Hepatic stellate cell (primary cell): ENCODE measurements at places on chromosomes 3 and 15.

- no peak for DNase-seq
Observed at GRCh38 chr3:26247712-26248111, 374.9 kb upstream of the LRRC3B start.

DNA sequence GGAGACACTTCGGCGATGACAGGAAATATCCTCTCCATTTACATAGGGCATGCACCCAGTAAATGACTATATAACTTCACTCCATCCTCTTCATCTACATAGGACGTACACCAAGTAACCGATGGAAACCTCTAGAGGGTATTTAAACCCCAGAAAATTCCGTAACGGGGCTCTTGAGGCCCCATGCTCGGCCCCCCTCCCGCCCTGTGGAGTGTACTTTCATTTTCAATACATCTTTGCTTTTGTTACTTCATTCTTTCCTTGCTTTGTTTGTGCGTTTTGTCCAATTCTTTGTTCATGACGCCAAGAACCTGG lies 7.5 kb upstream of the FAM107A start:
- no peak for DNase-seq

- no peak for DNase-seq
Observed at GRCh38 chr15:25325187-25325586, 113.6 kb downstream of the UBE3A start.

DNA sequence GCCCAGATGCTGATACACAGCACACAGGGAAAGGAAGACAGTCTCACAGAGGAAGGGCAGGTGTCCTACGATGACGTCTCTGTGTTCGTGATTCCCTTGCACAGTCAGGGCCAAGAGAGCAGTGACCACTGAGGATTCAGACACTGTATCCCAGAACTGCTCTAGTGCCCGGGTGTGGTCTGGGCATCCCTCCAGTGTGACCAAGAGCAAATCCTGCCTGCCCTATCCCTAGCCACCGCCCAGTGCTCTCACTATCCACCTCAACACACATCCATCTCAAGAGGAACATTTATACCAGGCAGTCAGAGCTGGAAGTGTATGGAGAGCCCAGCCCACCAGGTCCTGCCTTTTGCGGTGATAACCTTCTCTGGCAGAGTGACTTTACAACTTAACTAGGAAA lies 4.1 kb downstream of the PPM1M start:
- no peak for DNase-seq

DNA sequence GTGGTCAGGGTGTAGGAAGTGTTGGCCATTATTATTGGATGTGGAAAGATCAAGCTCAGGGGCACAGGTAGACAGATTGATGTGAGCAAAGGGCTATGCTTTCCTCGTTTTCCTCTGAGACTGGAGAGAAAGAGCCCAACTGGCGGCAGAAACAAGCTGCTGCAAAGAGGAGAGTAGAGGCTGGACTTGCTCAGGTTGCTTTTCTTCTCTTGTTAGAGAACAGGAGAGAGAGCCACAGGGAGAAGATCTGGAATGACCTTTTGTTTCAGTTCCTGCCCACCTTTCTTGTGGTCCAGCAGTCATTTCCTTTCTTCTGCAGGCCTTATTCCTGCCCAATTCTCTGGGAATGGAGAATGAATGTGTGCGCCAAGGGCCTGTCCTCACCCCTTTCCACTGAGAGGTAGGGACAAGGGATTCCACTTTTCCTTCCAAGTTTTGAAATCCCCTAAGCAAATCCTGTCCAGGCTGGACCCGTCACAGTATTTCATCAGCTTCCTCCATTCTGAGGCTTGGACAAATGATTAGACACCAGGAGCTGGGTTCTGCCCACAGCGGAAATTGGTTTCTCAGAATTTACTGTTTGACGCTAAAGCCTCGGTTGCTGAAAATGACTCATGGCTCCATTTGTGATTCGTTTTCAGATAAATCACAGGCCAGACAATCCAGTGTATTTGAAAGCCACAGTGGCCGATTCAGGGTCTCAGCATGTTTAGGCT lies 16.1 kb downstream of the ZNF80 start:
- DNase-seq = no peak

- DNase-seq = no peak
Observed at GRCh38 chr3:9912294-9912935, 4.5 kb upstream of the IL17RC start.

DNA sequence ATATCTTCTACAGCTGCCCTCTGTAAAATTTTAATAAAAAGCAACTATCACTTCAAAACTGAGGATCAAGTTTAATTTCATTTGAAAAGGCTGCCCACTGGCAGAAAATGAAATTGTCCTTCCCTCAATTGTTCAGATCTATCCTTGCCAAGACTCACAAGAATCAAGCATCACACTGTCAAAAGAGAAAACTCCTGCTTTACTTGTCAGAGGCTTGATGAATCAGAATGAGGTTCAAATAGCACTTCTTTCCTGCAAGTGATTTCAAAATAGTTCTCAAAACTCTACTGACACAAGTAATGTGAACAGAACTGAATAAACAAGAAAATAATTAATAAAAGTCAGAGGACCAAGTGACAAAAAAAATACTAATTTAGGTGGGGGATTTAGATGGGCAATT lies 70.6 kb downstream of the GOLIM4 start:
- DNase-seq = peak; percentile 8
